ENCODE measurements at places on chromosomes 7 and 10.

- DNase-seq = no peak
Observed at GRCh38 chr7:75813781-75814236, at the start of gene CCL24. Gene CCL24 (minus strand): TSS chr7:75813806. CDS start chr7:75813715, 91 bp downstream.

- DNase-seq = no peak
Observed at GRCh38 chr10:128174581-128175559, 48.6 kb upstream of the MKI67 start.

DNA sequence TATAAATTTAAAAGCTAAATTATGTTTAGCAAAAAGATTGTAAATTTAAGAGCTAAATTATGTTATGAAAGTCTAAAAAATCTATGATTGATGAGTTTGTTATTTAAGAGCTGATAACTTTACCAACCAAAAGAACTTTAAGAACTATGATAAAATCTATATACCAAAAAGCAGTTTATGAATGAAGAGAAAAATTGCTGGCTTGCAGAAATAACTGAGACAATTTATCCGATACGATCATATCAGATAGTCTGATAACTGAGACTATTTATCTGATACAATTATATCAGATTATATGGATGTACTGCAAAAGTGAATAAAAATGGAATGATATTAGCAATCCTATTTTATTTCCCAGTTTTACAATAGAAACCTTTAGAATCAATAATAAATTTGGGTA, 50.2 kb downstream of the IQUB start:
- DNase-seq = no peak

DNA sequence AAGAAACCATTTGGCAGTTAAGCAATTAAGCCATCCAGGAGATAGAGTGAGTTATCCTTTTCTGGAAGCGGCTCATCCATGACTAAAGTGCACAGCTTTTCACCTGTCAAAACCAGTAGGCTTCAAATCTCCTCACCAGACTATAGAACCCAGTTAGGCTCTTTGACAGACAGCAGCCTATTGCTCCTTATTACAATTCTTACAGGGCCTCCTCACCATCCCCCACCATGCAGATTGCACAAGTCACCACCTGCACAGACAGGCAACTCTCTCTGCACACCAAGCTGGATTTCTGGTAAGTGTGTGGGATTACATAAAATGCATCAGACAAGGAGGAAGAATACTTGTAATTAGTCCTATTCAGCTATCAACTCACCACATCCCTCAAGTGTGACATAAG, 301.6 kb downstream of the SNX13 start:
- DNase-seq = no peak

DNA sequence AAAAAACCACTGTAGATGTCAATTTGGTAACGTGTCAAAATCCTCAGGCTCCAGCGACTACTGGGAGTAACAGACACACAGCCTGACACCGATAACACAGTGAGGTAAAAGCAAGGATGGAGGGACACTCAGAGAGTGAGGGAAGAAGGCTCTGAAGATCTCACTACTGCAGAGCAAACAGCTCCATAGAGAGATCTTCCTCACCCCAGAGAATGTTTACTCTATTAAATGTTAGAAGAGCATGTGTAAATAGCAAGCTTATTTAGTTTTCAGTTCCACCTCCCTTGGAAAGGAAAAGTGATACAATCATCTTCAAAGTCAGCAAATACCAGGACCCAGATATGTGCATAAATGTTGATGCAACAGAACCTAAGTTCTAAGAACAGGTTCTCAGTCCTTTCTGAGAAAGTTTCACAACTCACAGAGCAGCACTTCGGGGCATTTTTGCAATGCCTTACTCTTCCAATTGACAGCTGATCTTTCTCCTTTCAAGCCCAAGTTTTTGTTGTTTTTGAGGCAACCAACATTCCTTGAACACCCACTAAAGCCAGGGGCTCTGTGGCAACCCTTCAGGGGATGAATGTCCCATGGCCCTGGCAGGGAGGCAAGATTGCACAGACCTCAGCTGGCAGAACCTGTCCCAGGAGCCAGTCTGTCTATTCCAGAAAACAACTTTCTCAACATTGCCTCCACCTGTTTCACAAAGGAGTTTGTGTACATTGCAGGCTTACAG, 177.4 kb downstream of the SFMBT2 start:
- DNase-seq = no peak

- no peak for DNase-seq
Observed at GRCh38 chr7:29328045-29328444, 133.5 kb downstream of the CHN2 start.

DNA sequence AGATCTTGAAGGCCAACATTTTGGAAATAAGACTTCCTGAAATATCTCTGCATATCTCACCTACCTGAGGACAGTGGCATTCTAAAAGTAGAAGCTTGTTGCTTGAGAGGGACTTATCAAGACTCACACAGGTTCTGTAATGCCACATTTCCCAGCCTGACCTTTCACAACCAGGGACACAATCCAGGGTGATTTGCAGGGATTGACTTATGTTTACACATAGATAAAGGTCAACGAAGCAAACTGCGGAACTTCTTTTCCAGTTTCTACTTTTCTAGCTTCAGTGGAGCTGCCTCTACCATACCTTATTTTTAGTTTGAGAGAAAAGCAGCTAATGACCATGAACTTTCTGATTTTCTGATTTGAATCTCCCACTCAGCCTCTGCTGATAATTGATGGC, 148.7 kb downstream of the SLC16A9 start:
- DNase-seq = no peak

DNA sequence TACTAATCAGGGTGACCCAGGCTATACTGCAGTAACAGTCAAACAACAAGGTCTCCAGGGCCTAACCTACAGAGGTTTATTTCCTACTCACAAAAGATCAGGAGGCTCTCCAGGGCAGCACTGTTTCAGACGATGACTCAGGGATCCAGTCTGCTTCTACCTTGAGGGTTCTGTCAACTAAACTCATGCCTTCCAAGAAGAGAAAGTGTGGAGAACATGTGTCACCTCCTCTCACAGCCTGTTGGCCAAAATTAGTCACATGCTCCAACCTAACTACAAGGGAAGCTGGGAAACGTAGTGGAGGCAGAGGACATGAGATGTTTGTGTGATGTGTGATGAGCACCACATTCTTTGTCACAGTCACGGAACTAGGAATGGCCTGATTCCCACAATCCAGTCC, 14.7 kb upstream of the INA start:
- DNase-seq = no peak

GRCh38 chr7:28469562-28469961, 57.2 kb downstream of the CREB5 start:
- DNase-seq = no peak

DNA sequence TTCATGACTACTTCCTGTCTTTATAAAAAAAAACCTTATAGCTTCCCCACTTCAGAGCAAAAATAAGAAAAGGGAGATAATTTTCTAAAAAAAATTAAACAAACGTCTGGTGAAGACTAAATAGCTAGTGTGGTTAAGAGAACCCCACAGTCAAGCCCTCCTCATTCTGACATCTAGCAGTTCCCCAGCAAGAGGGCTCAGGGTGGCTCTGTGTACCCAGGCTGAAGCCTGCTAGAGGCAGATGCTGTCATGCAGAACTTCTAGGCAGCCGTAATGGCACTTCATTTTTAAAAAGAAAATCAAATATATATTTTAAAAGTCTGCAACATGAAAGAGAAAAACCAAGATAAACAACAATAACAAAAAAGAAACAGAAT, 223.1 kb upstream of the KLF14 start:
- DNase-seq = no peak

- DNase-seq = no peak
Observed at GRCh38 chr7:105742787-105743186, 133.6 kb downstream of the ATXN7L1 start.

- DNase-seq = no peak
Observed at GRCh38 chr7:134452991-134453473, 5.9 kb downstream of the AKR1B1 start.

GRCh38 chr7:140526787-140527664, 47.7 kb upstream of the MKRN1 start:
- DNase-seq = no peak

GRCh38 chr7:41378156-41378555, 324.7 kb downstream of the INHBA start:
- no peak for DNase-seq

- no peak for DNase-seq
Observed at GRCh38 chr7:18877874-18878273, 239.6 kb downstream of the TWIST1 start.

DNA sequence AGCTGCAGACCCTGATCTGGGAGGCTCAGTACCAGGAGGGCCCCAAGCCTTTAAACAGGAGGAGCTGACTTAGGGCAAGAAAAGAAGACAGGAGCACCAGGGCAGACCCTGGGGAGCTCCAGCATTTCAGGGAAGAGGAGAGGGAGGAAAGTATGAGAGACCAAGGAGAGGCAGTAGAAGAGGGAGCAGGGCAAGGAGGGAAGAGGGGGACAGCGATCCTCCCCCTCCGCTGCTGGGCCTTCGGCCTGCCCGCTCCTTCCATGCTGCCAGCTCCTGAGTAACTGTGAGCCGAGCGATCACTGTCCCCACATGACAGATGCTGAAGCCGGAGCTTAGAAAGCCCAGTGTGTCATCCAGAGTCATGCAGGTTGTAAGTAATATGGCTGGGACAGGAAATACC, 65.9 kb downstream of the ALOX5 start:
- no peak for DNase-seq
